ENCODE measurements at places on chromosomes 2 and 18. TPM values are rescaled to one million over a fixed set of nuclear protein-coding genes. Genes with fewer than 3 reads are reported as not detected.

DNA sequence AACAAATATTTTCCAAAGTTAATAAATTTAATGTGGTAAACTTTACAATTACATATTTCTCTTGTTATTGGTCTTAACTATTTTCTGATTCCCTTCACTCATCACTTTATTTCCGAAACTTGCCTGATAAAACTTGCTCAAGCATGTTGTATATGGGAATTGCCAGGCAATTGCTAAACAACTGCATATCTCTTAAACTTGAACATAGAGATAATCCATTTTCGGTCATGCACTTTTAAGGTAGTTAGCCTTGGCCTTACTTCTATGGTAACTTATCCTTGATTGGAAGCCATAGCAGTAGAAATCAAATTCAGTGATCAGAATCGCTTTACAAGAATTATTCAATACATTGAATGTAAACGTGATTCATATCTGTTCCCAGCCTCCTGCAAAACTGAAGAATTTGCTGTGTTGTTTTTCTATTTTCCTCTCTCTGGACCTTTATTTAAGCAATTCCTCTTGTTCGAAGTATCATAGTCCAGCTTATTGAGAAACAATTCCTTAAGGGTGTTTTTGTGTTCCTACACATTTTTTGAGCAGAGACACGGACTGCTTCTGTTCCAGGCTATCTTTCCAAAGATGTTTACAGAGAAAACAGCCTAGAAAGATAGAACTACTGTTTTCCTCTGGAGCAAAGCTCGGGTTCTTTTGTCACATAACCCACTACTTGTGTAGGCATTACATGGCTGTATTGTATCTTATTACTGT lies 674.3 kb downstream of the IRS1 start:
- no peaks in the 10 kb centered on the region for H3K27me3 ChIP-seq
- no peaks in the 10 kb centered on the region for H3K36me3 ChIP-seq
- no peak for DNase-seq
- H3K4me3 ChIP-seq, result no peak overlapping the region

GRCh38 chr18:63961435-63961980 lies 8.4 kb upstream of the SERPINB8 start:
- no peaks in the 10 kb centered on the region for H3K27me3 ChIP-seq
- H3K36me3 ChIP-seq, result no peaks in the 10 kb centered on the region
- no peaks in the 10 kb centered on the region for H3K4me1 ChIP-seq
- H3K27ac ChIP-seq, result no peak overlapping the region
- no peak for DNase-seq

DNA sequence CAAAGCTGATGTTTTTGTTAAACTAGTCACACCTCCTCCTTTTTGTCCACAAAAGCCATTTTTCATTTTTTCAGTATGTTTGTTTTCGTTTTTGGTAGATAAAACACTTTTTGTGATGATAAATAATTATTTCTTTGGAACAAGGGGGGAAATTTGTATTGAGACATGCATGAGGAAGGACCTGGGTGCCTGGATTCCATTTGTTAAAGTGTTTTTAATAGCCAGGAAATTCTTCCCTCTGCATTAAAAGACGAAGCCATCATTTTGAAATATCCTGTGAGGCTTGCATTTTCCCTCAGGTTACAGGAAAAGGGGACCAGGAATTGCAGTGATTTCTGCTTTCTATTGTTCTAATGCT lies 52.1 kb upstream of the CTLA4 start:
- H3K36me3 ChIP-seq, result no peaks in the 10 kb centered on the region
- no peaks in the 10 kb centered on the region for H3K27me3 ChIP-seq
- no peak overlapping the region for H3K4me3 ChIP-seq
- no peak for DNase-seq
- H3K4me1 ChIP-seq, result peaks cover 16% of the 10 kb centered on the region

DNA sequence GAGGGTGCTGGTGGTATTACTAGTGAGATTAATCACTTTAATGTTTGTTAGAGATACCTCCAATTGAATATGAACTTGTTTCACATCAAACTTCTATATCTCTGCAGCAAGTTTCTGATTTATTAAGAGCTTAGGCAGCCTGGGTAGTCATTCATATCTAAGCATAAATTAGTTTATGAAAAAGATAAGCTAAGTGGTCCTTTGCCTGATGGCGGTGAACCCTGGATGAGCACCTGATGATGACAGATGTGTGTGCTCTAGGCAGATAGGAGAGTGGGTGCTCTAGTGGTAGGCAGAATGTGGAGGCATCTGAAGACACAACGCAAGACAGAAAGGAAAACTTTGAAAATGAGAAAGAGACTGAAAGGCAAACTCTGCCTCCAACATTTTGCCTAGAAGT lies 5.0 kb downstream of the FKBP7 start:
- no peaks in the 10 kb centered on the region for H3K36me3 ChIP-seq
- no peak for DNase-seq
- no peak overlapping the region for H3K4me3 ChIP-seq
- H3K27ac ChIP-seq, result no peak overlapping the region
- no peaks in the 10 kb centered on the region for H3K27me3 ChIP-seq

The DLX2 gene
- total RNA-seq, result 0.65 TPM

The SDC1 gene
- 128 TPM for total RNA-seq

- H3K4me1 ChIP-seq, result no peaks in the 10 kb centered on the region
- no peak overlapping the region for H3K4me3 ChIP-seq
- no peaks in the 10 kb centered on the region for H3K36me3 ChIP-seq
- no peak overlapping the region for H3K27ac ChIP-seq
- DNase-seq, result no peak
These were observed 95.5 kb downstream of the LTBP1 start for GRCh38 chr2:33042265-33042664.

- no peaks in the 10 kb centered on the region for H3K27me3 ChIP-seq
- H3K36me3 ChIP-seq, result no peaks in the 10 kb centered on the region
- DNase-seq, result no peak
- H3K4me1 ChIP-seq, result no peaks in the 10 kb centered on the region
- H3K4me3 ChIP-seq, result no peak overlapping the region
- no peak overlapping the region for H3K27ac ChIP-seq
These were observed 1785.0 kb upstream of the LRRTM1 start for GRCh38 chr2:82089518-82089917.

GRCh38 chr2:113977660-113978523 lies 88.0 kb downstream of the ACTR3 start:
- DNase-seq, result peak; percentile 93
- H3K4me3 ChIP-seq, result no peak overlapping the region
- H3K27me3 ChIP-seq, result no peaks in the 10 kb centered on the region
- H3K4me1 ChIP-seq, result peaks cover 28% of the 10 kb centered on the region

DNA sequence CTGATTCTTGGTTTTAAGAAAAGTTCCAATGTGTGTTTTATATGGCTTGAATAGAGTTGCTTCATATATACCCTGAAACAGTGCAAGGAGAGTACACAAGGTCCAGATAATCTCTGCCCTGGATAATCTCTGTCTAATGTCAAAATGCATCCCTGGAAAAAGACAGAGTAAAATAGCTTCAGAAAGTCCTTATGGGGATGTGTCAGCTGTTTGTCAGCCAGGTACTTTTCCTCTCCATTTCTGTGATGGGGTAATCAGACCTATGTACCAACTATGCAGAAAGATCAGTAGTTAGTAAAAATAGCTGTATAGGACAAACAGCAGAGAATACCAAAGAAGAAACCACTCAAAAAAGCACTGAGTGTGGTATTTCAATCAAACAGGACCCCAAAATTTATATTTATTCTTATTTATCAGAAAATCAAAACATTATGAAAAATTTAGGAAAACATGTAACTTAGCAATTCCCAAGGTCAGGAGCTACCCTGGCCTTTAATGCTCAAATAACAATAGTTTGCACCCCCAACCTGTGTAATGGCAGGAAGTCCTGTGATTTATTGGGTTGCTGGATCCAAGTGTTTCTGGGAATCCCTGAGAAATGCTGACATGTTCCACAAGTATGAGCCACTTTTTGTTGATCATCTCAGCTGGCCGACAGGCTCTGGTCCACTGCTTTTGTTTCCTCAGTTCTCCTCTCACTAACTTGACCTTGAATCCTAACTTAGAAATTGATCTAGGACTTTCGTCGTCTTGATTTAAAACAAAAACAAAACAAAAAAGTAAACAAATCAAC lies 69.6 kb downstream of the MDH1 start:
- no peak overlapping the region for H3K27ac ChIP-seq
- H3K4me1 ChIP-seq, result no peaks in the 10 kb centered on the region
- no peaks in the 10 kb centered on the region for H3K27me3 ChIP-seq
- H3K4me3 ChIP-seq, result no peak overlapping the region

DNA sequence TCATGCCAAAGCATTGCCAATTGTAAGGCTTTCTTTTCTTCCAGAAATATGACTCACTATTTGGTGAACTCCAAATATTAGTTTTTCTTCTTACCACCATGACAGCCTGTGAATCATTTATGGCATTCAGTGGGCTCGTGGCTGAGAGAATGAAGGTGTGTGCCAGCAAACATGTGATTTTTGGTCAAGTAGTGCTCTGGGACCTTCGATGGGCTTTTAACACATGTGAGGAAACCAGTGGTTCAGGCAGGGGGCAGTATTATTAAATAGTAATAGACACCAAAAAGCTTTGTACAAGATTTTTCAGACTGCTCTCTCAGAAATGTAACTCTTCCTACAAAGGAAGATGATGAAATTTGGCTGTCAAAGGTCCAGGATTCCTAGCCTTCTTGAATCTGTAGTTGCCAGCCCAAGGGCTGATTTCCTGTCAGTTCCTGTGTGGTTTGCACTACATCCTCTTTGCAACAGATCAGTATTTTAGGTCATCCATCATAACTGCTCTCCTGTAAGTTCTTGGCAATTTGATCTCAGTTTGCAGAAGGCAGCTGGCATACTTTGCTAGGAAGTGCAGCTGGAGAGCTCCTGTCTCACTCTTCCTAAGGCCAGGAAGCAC lies 64.3 kb downstream of the BABAM2 start:
- H3K36me3 ChIP-seq, result peaks cover 17% of the 10 kb centered on the region
- H3K27ac ChIP-seq, result peak overlapping the region; percentile 88
- H3K4me1 ChIP-seq, result peaks cover 61% of the 10 kb centered on the region
- H3K27me3 ChIP-seq, result no peaks in the 10 kb centered on the region
- H3K4me3 ChIP-seq, result no peak overlapping the region

GRCh38 chr2:181947273-181947672 lies 38.4 kb upstream of the PPP1R1C start:
- H3K27ac ChIP-seq, result peak overlapping the region; percentile 48
- peak; percentile 81 for DNase-seq
- H3K36me3 ChIP-seq, result no peaks in the 10 kb centered on the region
- 0 out of 2 replicates have a peak overlapping the region, but pooled peaks have one; percentile 2 for H3K4me3 ChIP-seq
- no peaks in the 10 kb centered on the region for H3K27me3 ChIP-seq
- peaks cover 45% of the 10 kb centered on the region for H3K4me1 ChIP-seq

The SPP2 gene
- not detected for total RNA-seq

The GPR45 gene
- not detected for total RNA-seq

The MC5R gene
- not detected for total RNA-seq

The EFHD1 gene
- total RNA-seq, result 15.0 TPM

The RBKS gene
- total RNA-seq, result 6.8 TPM
